ENCODE measurements at places on chromosomes 11 and 22.

- DNase-seq, result no peak
Measured at GRCh38 chr11:131095511-131096185, 179.4 kb upstream of the SNX19 start.

DNA sequence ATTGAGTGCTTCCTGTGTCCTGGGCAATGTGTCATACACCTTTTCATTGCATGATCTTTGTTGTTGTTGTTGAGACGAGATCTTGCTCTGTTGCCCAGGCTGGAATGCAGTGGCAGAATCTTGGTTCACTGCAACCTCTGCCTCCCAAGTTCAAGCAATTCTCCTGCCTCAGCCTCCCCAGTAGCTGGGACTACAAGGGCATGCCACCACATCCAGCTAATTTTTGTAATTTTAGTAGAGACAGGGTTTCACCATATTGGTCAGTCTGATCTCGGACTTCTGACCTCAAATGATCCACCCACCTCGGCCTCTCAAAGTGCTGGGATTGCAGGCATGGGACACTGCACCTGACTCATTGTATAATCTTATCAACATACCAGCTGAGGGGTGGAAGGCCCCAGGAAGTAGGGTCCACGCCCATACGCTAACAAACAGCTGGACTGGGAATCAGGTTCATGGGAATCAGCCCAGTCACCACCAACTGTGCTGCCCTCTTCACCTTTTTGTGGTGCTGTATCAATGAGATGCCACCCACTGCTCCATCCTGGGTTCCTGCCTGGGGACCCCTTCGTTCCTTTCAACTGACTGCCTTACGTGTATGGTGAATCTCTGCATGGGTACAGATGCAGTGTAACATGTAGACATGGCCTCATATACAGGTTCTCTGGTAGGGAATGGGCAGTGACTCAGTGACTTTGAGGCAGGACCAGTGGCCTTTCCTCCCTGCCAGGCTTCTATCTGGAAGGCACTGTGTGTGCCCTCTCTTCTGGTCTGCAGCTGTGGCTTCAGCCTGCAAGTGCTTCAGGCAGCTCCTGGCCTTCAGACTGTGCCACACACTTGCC is 32.5 kb upstream of the YWHAH start:
- no peak for DNase-seq

- DNase-seq, result no peak
Measured at GRCh38 chr22:47395481-47395880, 633.0 kb downstream of the TBC1D22A start.

DNA sequence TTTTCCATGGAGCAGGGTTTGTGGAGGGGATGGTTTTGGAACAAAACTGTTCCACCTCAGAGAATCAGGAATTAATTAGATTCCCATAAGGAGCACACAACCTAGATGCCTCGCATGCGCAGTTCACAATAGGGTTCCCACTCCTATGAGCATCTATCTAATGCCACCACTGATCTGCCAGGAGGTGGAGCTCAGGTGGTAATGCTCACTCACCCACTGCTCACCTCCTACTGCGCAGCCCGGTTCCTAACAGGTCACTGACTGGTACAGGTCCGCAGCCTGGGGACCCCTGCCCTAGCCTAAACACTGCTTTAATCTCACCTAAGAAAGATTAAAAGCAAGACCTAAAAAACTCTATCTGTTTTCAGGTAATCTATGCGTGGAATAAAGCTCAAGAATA is 553.0 kb downstream of the JRKL start:
- no peak for DNase-seq

- peak; percentile 83 for DNase-seq
Measured at GRCh38 chr11:95279921-95280868, 49.2 kb upstream of the SESN3 start.

All from breast epithelium (tissue), 4 donors.